NB4 (cell line): ENCODE measurements at places on chromosomes 7 and 10.
A peak's percentile ranks its signal among the peaks of the same experiment; 100 is the strongest.

DNA sequence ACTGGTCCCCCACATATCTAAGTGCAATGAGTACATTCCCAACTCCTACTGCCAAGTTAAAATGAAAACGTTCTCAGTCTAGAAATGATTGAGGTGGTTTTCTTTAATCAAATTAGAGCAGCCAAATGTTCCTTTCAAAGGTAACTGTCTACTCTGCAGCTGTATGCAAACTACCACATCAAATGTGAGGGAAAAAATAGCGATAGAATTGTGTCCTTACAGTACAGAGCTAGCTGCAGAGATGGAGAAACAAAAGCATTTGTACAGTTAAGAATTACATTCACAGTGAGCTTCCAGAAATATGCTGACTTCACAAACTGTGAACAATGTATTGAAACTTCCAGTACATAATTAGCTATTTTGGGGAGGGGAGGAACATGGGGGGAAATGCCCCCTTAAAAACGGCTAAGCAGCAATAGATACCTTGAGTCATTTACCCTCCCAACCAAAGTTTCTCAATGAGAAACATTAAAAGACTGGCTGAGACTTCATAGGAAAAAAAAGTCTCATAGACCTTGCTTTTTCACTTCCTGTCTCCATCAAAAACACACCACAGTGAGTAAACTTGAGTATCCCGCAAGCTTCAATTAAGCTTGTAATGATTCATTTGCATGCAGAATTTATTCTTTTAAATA is 22.9 kb downstream of the CDK6 start:
- peak; percentile 38 for DNase-seq

GRCh38 chr10:75294866-75295701 is 59.3 kb upstream of the COMTD1 start:
- DNase-seq: peak; percentile 75

DNA sequence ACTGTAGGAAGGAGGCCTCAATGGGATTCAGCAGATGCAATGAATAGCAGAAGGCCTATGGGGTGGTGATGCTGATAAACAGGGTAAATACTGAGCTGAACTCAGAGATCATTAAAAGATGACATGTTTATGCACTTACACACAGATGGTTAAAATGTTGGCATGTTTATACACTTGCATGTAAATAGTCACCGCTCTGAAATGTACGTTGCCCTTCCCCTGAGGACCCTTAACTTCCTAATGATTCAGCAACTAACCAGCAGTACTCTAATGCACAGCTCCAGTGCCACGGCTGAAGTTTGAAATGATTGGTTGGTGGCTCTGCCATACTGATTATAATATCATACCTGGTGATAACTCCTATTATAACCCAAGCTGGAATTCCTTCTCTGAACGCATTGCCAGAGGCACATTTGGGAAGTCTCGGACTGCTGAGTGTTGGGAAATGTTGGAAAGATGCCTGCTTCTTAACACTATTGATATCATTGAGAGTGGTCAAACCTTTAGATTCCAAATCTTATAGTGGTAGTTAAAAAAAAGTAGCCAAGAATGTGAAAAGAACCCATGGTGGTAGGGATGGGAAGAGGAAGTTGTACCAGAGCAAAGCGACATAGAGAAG is 3.7 kb upstream of the CAV1 start:
- DNase-seq: no peak

- no peak for DNase-seq
Measured at GRCh38 chr10:43923328-43923727, 274.6 kb upstream of the ZNF32 start.

DNA sequence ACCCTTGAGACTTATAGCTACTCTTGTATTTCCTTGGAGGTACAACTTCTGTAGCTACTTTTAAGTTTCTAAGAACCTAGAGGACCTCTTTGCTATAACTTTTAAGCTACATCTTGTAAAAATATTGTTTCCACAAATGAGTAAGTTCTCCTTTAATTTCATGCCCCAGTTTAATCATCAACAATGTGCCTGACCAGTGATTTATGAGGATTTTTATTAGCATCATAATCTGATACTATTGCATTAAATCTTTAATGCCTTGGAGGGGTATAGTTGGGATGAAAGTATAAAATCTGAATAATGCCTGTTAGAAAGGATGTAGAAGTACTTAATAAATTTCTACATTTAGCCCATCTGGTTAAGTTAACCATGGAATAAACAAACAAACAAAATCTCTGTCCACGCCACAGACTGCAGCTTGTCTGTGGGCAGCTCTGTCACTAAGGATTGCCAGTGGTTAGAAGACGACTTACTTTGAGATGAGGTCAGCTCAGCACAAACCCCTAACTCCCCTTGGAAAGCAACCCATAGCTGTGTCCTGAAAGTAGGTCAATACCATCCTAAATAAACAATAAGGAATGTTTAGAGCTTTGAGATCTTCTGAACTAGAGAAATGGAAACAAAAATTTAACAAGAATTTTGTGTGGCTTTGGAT is 18.3 kb downstream of the UBE2D1 start:
- DNase-seq: no peak

DNA sequence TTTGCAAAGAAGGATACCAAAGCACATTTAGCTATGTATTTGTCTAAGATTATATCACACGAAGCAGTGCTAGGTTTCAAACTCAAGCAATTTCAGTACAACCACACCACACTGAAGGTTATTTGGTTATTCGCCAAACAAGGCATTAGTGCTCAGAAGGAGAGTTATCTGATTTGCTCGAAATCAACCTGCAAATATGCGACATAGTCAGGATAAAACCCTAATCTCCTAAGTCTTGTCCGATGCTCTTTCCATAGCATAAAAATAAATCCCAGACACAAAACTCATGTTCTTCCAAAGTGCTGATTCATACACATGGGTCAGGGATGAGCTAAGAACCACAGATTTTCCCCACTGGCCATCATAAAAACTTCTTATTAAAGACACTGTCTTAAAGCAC is 1288.0 kb upstream of the SORCS1 start:
- no peak for DNase-seq
